ENCODE measurements at places on chromosomes 5 and 9.

DNA sequence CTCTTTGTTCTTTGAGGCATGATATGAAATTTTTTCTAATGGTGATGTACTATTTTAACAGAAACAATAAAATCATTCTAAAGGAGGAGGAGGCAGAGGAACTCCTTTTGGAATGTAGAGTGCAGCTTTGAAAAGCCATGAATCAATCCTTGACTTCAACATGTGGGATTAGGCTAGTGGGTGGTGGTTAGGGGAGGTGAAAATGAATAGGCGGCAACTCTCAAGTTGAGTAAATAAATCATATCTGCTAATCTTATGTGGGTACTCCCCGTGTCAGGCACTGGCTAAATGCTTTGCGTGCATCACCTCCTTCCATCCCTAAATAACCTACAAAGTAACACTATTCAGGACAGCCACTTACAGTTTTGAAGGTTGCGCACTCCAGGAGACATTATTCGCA lies 35.1 kb downstream of the FAM81B start:
- no peaks in the 10 kb centered on the region for H3K4me1 ChIP-seq
- no peak overlapping the region for H3K27ac ChIP-seq
- H3K36me3 ChIP-seq, result no peaks in the 10 kb centered on the region
- peaks cover 6% of the 10 kb centered on the region for H3K27me3 ChIP-seq
- DNase-seq, result no peak

GRCh38 chr9:87818308-87818707 lies 64.4 kb upstream of the SPATA31E1 start:
- no peak for DNase-seq
- H3K36me3 ChIP-seq, result no peaks in the 10 kb centered on the region
- no peak overlapping the region for H3K27ac ChIP-seq

DNA sequence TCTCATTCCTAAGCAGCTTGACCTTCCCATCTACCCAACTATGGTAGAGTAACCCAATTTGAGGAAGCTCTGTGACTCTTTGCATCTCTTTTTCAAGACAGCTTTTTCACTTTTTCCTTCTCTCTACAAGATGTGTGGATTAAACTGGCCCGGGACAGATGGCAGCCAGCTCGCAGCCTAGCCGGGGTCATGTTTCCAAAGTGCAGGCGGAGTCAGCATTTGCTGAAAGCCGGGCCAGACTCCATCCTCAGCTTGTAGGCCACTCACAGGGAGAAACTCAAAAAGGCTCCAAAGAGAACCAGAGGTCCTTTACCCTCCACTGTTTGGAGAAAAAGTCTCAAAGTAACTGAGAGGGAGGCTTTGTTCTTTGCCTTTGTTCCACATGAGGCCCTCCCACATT lies 286.8 kb upstream of the PANK3 start:
- DNase-seq, result no peak
- no peaks in the 10 kb centered on the region for H3K4me1 ChIP-seq
- H3K27me3 ChIP-seq, result peaks cover 4% of the 10 kb centered on the region
- H3K27ac ChIP-seq, result no peak overlapping the region

- DNase-seq, result no peak
- H3K36me3 ChIP-seq, result no peaks in the 10 kb centered on the region
- H3K27me3 ChIP-seq, result peaks cover 4% of the 10 kb centered on the region
- no peak overlapping the region for H3K27ac ChIP-seq
- peaks cover 15% of the 10 kb centered on the region for H3K4me1 ChIP-seq
Measured at GRCh38 chr9:94672811-94673487, 33.6 kb upstream of the FBP1 start.

DNA sequence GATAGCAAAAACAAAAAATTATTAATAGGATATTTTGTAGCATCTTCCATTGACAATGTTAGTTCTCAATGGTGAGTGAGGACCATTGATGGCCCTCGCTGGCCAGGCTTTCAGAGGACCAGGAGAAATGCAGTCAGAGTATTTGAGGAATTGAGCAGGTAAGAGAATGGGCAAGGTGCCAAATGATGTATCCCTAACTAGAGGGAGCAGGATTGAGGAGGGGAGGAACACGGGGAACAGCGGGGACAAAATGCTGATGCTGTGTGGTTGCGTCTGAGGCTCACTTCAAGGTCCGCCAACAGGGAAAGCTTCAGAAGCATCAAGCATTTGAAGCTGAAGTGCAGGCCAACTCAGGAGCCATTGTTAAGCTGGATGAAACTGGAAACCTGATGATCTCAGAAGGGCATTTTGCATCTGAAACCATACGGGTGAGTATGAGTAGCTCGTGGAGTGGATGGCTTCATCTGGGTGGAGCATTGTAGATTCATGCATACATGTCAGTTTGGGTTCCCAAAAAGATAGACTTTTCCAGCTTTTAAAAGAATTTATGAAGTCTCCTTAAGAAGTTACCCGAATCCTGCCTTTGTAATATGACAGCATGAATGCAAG lies 16.2 kb downstream of the SPTAN1 start:
- no peak for DNase-seq
- H3K4me1 ChIP-seq, result peaks cover 8% of the 10 kb centered on the region
- no peaks in the 10 kb centered on the region for H3K27me3 ChIP-seq
- H3K4me3 ChIP-seq, result no peak overlapping the region

DNA sequence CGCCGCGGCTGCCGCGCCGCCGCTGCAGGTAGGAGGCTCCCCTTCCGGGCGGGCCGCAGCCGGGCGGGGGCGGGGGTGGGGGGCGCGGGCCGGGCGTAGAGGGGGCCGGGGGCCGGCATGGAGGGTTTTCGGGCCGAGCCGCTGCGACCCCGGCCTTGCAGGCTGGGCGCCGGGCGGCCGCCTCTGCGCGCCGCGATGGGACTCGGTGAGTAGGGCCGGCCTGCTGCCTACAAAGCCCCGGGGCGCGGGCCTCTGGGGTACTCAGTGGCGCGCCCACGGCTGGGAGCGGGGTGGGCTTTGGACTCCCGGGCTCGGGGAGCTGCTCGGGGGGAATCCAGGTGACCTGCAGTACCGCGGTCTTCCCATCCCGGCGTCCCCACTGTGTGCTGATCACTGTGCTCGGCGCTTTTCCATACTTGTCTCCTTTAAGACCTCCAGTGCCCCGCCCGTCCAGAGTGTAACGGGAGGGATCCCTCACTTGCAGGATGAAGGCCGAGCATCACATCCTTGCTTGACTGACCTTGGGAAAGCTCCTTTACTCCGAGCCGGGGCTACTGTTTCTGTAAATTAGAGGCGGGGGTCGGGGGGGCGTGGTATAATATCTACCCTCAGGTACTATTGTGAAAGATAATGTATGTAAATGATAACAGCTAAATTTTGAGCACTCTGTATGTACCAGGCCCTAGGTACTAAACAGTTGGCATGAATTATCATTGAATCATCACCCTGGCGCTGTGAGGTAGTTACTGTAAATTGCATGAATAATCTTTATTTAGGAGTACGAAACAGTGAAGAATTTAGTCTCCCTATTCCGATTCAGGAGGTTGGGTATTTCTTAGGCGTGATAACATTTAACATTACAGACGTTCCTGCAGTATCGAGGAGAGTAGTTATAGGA lies 672 bp downstream of the MSANTD3 start:
- H3K36me3 ChIP-seq, result no peaks in the 10 kb centered on the region

Measured in immature natural killer cell (primary cell).